Renal pelvis (tissue), 12 donors: ENCODE measurements at places on chromosomes 1 and 21.

DNA sequence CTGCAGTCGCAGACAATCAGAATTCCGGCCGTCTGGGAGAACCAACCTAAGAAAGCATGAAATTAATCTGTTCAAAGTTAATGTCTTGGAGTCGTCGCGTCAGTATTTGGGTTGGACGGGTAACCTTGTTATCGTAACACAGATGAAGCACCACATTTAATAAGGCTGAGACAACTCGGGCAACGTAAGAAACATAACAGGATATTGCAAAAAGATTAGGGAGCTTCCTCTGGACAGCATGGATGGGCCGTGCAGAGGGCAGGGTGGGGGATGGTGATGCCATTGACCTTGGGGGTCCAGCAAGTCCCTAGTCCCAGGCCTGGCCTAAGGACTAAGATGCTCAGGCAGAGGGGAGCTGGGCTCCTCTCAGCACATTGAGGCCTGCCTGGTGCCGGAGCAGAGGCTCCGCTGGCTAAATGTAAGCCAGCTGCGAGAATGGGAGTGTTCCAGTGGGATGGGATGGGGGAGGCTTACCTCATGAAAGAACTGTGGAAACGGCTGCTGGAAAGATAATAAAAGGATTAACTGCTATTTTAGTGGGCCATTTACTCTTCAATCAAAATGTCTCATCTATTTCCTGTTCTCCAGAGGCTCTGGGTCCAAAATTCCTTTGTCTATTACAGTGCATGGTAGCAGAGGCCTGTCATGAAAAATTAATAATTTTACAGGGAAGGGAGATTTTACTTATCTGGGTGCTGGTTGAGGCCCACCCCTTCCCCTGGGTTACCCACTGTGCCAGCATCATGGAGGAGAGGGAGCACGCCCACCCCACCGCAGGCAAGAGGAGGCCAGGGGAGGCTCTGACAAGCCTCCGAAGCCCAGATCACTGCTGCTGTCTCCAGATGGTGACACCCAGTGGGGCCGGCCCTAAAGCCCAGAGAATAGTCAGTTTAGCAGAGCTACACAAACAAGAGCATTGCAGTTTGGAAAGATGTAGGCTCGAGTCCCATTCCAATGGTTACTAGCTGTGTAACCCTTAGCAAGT, 131.6 kb downstream of the DMRTB1 start:
- DNase-seq, result peak; percentile 76

GRCh38 chr1:9275161-9275560, 17.5 kb upstream of the SPSB1 start:
- DNase-seq, result no peak

DNA sequence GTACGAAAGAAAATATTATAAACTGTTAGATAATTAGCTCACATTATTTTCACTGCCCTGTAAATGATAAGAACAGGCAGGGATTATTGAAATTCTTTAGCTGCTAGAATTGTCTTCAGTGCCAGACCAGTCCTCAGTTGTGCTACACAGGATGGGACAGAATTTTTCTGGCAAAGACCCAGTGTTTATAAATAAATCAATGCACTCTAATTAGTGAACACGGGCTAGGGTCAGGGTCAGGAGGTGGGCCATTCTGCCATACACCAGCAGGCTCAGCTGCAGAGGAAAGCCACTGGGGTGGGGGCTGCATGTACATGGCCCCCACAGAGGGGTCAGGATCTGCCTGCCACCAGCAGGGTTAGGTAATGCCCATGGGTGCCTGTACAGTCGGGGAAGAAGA, 6.4 kb downstream of the BCAR3 start:
- DNase-seq, result no peak

DNA sequence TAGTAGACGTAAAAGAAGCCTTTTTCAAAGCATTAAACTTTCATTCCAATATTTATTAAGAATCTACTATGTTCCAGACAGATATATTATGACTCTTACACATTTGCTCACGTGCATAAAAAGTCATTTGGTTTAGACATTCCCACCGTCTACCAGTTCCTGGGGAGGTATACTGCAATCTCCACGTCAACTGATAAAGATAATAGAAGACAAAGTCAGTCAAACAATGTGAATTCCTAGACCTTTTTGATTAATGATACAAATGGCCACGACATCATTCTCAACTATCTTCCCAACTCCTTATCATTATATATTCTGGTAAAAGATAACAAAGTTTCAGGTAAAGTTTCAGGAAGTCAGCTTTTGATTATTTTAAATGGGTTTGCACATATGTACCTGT, 69.0 kb downstream of the SIPA1L2 start:
- no peak for DNase-seq
